ENCODE measurements at places on chromosomes 2 and 18. TPM values are rescaled to one million over a fixed set of nuclear protein-coding genes. Genes with fewer than 3 reads are reported as not detected.

DNA sequence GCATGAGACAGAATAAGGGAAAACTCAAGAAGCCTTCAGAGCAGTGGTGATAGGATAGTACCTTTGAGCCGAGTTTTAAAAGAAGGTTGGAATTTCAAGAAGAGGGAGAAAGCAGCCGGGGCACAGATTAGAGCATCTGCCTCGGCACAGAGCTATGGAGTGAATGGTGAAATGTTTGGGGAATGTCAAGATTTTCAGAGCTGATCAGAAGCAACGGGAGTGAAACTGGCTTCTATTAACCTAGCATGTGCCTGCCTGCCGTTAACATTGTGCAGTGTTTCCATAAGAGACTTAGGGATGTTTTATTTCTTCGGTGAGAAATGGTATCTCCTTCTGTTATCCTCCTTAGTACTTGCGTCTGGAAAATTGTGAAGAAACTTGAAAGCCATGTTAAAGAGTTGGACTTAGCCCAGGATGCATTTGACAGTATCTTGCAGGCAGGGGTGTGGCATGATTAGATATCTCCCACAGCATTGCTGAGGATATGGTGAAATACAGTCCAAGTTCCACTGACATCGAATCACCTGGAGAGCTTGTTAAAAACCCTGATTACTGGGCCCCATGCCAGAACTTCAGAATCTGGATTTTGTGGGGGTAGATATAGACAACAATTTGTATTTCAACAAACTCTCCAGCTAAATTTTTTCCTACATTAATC, 96.8 kb upstream of the PPP1CB start:
- DNase-seq: peak; percentile 47

GRCh38 chr2:235689427-235689853, 195.6 kb downstream of the AGAP1 start:
- no peak for DNase-seq

The RAX gene
- not detected for total RNA-seq

DNA sequence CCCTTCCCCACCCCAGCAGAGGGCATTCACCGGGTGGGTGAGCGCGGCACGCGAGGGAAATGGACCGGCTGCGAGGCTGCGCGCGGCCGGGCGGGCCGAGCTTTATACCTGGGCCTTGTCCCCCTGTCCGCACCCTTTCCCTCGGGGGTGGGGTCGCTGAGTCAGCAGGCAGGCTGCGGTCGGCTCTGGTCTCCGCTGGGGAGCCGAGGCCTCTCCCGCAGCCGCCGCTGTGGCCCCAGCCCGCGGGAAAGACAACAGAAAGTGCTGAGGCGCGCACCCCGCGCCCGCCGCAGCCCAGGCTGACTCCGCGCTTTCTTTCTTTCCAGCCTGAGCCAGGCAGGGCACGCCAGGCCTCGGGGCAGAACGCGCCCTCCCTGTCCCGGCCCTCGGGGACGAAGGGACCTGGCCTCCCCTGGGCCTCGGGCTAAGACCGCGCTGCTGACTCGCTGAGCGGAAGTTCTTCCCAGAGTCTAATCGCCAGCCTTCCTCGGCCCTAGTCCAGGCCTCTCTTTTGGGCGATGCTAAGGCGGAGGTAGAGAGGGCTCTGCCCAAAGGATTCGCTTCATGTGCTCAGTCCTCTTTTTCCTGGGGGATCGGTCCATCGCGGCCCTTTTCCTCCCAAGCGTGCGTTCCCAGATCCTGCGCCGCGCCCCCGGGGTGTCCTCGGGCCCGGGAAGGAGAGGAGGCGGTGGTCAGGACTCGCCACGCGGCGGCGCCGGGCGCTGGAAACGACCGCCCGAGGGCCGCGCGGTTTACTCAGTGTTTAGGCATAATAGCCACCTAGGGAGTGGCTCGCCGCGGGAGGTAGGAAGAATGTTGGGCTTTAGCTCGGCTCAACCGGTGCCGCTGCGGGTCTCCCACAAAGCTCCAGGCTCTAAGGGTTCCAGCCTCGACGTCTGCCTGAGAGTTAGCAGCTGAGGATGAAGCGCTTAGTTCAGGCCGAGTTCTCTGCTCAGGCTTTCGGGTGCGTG, at the start of gene CRYBA2:
TSS of gene CRYBA2 (minus strand) at position 78 of the 971 bp plus-strand sequence. CDS start 246 bp downstream, outside the sequence.
- no peak for DNase-seq

- DNase-seq: no peak
Measured at GRCh38 chr2:106841886-106842645, 43.9 kb downstream of the ST6GAL2 start.

DNA sequence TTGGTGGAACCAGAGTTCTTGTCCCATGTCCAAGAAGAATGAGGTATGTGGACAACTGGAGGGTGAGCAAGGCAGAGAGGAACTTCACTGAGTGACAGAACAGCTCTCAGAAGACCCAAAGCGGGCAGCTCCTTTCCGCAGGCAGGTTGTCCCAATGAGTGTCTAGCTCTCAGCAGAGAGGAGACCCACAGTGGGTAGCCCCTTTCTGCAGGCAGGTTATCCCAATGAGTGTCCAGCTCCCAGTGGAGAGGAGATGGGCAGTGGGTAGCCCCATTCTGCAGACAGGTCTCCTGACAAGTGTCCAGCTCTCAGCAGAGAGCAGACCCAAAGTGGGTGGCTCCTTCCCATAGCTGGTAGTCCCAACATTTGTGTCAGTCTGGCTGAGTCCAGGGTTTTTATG, 69.6 kb downstream of the SRBD1 start:
- no peak for DNase-seq

DNA sequence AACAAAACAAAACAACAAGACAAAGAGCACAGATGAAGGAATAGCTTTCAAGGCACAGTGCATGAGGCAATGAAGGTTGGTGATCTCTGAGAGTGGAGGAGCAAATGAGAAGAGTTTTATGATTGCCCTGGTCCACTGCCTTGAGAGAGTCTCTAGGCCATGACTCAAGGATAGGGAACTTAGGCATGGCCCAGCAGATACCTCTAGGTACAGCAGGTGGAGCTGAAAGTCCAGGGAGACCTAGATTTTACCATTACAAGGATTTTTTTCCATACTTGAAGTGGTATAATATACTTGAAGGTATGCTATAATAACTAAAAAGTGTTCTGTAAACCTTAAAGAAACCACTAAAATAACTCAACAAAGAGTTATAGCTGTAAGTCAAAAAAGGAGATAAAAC, 239.5 kb upstream of the KLHL29 start:
- DNase-seq: no peak

The SPATA3 gene
- not detected for total RNA-seq

- no peak for DNase-seq
Measured at GRCh38 chr2:96146153-96146880, 1.1 kb upstream of the DUSP2 start.

The CERKL gene
- not detected for total RNA-seq
